Amniotic stem cell (primary cell): ENCODE measurements at places on chromosomes 2 and 18.

DNA sequence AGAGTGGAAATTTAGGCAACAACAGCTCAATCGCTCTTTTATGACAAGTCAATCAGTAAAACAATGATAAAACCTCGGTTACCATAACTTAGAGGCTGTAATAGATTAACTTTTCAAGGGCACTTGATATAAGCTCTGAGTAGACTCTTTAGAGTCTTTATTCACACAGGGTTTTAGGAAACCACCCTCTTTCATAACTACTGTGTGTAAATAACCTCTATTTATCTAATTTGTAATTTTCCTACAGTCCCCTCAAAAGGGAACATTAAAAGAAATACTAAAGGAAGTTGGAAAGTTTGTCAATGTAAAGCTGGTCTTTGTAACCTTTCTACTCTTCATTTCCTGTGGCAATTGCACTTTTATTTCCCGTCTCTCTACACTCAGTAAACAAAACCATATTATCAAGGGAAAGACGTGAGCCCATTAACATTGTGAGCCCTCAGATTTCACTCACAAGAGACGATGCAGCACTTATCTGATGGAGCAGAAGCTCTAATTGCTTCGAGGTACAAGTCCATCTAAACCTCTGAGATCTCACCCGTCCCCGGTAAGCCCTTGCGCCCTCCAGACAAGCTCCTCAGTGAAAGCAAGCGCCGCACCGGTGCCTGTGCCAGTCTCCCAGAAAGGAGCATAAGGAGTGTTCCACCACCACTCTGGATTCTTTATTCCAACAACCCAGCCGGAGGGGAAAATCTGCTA, 1.1 kb upstream of the HOXD1 start:
- no peak for DNase-seq

GRCh38 chr18:26489881-26490280, 58.5 kb downstream of the KCTD1 start:
- no peak for DNase-seq

DNA sequence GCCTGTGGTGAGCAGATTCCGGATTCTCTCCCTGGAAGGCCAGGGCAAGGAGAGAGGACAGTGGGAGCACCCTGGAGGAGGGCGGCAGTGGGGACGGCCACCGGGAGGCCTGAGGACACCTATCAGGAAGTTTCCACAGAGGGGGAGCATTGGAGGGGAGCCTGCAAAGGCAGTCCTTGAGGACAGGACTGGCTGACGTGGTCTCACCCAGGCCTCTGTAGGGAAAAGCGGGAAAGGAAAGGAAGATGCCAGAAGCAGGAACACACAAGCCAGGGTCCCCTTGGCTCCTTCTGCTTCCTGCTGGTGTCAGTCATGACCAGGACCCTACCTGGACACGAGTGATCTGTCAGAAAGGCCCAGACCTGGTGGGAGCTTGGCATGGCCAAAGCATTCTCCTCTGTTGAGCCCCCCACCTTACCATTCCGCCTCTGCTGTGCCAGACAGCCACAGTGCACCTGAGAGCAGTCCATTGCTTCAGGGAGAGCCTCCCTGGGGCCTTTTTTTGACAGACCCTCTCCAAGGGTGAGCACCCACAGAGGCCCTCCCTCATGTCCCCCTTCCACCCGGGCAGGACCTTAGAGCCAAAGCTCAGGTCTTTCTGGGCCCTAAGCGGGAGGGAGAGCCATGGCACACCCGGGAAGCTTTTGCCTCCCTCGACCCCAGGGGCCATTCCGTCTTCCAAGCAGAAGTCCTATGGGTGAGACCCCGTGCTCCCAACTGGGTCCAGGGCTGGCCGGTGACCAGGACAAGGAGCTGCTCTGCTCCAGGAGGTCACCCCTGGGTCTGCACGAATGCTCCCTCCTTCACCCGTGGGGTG, 333.1 kb downstream of the DYSF start:
- DNase-seq, result no peak

DNA sequence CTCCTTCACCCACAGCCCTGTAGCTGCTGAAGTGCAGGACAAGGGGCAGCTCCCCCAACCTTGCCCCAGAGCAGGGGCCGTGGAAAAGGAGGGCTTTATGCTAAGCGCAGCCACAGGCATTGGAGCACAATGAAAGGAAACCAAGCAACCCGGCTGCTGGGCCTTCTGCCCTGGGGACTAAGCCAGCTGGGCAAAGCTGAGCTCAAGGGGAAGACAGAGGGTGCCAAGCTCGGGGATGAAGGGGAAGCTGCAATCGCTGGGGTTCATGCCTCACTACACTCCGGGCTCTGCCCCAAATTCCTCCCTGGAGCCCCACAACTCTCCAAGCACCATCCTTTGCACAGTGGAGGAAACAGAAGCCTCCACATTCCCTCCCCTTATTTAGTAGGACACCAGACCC, 12.4 kb downstream of the SFXN5 start:
- no peak for DNase-seq
